Coronary artery (tissue), 2 donors: ENCODE measurements at places on chromosomes 3 and 15.

- DNase-seq = no peak
Measured at GRCh38 chr15:68341760-68342725, 64.5 kb downstream of the FEM1B start.

GRCh38 chr3:160003520-160004128, 15.0 kb downstream of the IL12A start:
- no peak for DNase-seq

- no peak for DNase-seq
Measured at GRCh38 chr3:172550347-172550943, 27.2 kb upstream of the TNFSF10 start.

DNA sequence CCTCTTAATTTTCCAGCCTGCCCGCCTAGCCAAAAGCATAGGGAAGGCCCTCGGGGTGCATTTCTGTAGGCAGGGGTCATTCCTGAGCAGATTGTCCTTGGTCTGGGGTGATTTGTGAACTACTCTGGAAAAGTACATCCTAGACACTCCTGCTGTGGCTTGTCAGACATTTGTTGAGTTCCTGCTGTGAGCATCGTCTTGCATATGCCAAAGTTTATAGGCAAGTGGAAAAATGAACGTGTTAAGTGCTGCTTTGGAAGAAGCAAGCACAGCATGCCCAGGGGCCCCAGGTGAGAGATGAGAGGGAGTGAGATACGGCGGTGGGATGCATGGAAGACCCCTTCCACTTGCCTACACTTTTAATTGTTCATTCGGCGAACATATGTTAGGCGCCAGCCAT, 237.7 kb upstream of the ST8SIA2 start:
- DNase-seq = no peak

DNA sequence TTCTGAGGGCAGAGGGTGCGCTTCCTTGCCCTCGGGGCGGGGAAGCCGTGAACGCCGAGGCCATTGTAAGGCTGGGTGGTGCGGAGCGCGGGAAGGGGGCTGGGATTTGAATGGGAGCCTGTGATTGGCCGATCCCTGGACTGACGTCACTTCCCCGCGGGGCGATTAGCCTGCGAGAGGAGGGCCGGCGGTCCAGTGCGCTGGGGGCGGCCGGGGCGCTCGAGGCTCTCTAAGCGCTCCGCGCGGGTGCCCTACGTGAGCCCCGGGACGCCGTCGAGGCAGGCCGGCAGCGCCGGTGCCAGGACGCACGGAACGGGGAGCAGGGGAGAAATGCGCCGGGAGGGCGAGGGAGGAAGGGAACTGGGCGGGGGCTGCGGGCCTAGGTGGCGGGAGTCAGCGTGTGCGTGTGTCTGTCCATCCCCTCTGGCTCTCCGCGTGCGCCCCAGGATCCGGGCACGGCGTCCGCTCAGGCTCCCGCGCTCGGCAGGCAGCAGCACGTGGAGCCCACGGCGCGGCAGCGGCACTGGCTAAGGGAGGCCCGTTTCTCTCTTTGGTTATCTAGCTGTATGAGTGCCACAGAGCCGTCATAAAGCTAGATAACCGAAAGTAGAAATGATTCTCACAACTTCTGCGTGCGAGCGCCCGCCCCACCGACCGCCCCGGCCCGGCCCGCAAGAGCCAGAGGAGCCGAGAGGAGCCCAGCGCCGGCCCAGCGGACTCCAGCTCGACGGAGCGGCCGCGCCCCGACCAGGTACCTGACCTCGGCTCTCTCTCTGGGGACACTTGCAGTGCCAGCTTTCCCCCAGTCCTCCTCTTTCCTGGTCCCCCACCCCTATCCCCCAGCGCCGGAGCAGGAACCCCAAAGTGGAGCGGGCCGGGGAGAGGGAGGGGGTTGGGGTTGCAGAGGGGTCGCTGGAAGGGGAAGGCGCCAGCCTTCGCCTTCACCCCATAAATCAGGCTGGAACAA, 33.1 kb upstream of the POLG start:
- no peak for DNase-seq

GRCh38 chr3:64836097-64836496, 148.3 kb upstream of the ADAMTS9 start:
- DNase-seq = no peak

- no peak for DNase-seq
Measured at GRCh38 chr15:75653347-75653913, 5.7 kb downstream of the SNX33 start.

DNA sequence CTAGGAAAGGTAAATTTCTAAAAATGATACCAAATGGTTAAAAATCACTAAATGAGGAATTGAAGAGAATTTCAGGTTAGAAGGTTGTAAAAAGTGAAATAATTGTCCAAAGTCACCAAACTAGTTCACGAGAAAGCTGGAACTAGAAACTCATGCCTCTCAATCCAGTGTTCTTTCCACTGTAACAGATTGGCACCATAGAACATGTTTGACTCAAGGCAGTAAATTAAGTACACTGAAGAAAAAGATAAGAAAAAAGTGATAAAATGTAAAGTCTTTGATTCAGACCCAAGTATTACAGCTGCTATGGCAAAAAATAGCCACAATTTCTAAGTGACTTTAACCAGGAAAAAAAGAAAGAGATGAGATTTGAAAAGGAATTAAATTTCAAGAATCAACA, 26.5 kb downstream of the ZBTB20 start:
- DNase-seq = no peak

DNA sequence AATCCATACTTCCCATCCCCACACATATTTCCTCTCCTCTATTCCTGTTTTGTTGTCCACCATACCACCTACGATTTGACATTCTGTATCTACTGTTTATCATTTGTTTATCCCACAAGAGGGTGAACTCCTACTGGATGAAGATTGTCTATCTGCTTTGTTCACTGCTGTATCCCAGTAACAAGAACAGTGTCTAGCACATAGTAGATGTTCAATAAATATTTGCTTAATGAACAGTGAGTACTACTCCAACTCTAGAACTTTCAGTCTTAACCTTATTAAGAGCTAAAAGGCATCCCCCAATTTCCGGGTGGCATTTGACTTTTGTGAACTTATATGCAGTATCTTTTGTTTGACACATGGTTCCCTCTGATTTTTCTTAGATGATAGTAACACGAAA, 1.3 kb downstream of the PYGO1 start:
- no peak for DNase-seq

GRCh38 chr3:163364717-163365116, 1713.6 kb downstream of the SI start:
- no peak for DNase-seq
